Activated CD8-positive, alpha-beta memory T cell treated with anti-CD3 and anti-CD28 coated beads for 4 hours (primary cell): ENCODE measurements at places on chromosomes 3 and 15.

DNA sequence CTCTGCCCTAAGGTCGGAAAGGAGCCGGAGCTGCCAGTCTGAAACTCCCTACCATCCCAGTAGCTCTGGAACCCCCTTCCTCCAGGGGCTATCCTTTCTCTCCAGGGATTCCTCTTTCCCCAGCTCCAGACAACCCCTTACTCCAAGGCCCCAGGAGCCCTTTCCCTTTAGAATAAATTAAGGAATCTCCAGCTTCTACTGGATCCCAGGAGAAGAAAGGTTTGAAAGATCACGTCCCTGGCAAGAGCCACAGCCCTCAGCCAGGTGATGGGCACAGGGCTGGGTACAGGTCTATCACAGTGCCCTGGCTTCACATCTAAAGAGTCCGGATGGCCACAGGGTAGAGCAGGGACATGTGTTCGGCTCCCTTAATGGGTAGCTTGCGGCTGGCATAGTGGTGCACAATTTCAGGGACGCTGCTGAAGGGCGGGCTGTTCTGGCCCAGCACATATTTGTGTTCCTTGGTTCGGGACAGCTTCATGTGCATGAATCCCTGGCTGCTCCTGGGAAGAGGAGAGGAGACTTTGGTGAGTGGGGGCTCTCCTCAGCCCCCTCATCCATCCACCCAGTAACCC, 20.0 kb downstream of the SHF start:
- DNase-seq, result no peak

GRCh38 chr3:54951405-54951804, 23.5 kb upstream of the LRTM1 start:
- no peak for DNase-seq

- DNase-seq, result no peak
These were observed 29.6 kb upstream of the EPHB1 start for GRCh38 chr3:134765468-134765867.

DNA sequence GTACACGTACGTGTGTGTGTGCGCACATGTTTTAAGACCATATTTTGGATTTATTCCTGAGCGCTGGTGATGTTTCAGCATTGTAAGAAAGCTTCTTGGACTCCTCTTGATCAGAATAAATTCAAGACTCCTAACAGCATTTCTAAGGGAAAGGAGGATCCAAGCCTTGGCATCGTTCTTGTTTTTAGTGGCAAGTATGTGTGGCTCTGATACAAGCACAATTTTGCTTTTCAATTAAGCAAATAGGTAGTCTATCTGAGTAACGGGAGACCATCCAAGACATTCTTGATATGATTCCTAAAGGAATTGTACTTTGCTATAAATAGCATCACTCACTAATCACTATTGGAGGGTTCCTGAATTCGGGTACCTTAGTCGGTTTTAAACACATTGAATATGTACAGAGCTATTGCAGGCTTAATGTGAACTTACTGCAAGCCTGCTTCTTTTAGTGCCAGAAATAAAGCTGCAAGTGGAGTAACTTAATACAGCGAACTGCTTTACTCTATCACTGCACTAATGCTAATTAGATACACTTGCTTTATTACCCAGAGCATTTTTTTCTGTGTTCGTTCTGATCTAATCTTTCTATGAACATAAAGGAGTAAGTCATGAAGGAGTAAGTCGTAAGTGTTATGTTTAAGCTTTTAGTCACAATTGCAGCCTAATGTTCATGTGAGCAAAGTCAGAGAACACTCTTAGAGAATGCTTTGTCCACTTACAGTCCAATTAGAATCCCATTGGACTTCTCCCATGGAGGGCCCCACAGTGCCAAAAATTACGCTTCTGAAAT, 186.3 kb downstream of the MCTP2 start:
- DNase-seq, result no peak

DNA sequence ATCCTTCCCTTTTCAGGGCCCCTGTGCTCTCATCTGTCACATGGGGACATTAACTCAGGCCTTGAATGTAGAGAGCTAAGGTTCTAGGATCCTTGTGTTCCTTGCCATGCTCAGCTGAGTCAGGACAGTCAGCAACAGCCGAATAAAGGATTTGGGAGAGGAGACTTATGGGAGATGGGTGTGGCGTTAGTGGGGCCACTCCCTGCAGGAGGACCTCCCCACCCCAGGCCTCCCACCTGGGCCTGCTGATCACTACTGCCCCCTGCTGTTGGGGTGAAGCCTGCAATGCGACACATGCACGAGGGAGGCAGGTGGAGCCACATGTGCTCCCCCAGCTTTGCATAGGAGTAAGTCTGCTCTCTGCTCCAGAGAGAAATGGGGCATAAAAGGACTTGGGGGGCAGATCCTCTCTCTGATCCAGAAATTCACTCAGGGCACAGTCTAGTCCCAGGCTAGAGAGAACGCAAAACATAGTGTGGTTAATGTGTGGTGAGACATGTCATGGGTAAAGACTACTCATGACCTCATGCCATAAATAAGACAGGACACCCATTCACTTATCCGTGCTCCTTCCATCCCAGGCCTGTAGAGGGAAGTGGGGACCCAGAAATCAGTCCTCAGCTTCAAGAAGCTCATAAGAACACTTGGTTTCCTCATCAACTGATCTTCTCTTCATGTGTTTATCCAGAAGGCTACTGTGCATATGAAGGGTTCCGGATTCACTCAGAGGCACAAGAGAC, 19.4 kb downstream of the RBP1 start:
- DNase-seq, result no peak

DNA sequence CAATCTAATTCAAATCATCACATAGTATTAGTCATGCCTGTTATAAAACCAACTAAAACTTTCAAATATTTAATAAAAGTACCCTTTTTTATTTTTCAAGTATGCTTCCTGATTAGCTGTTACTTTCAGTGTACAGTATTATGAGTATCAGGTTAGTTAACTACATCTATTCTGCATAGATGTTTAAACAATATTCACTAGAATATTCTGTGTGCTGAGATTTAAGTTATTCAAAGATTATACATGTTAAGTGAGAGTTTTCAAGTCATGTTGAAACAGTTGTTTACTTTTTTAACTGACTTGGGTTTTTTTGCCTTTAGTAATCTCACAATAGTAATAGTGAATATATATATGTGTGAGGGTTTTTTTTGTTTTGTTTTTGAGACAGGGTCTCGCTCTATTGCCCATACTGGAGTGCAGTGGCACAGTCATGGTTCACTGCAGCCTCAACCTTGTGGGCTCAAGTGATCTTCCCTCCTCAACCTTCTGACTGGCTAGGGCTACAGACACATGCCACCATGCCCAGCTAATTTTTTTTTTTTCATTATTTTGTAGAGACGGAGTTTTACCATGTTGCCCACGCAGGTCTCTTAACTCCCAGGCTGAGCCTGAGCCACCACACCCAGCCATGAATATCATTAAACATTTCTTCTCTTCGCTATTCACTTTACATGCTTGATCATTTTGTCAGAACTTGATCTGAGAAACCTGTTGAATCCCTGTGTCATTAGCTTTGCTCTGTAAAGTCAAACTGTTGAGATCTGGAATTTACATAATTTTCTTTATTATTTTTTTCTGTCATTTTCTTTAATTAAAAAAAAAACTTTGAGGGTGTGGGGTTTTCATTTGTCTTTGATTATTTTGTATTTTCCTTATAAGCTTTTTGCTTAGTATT, 286.2 kb upstream of the UBE2E1 start:
- no peak for DNase-seq

GRCh38 chr3:38227989-38228388, 37.6 kb upstream of the SLC22A13 start:
- no peak for DNase-seq

DNA sequence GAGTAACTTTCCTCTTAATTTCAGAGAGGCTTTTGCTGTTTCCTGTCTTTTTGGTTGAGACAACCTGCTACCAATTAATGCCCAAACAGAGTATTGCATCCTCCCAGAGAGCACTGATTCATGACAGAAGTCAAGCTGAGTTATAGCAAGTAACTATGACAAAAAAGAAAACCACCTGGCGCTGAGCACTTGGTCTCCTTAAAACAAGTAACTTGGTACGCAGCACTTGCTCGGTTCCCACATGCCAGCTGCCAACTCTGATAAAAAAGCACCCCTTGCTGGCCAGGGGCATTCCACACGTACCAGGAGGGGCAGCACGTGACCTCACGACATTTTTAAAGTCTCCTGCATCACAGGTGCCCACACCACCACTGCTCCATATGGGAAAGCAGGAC, 13.5 kb upstream of the MYO5C start:
- DNase-seq, result no peak

GRCh38 chr15:59005579-59005978, 18.1 kb downstream of the RNF111 start:
- DNase-seq, result no peak

- DNase-seq, result no peak
These were observed 8.0 kb downstream of the TBC1D2B start for GRCh38 chr15:78069462-78070029.
